ENCODE measurements at places on chromosomes 5 and 9. TPM values are rescaled to one million over a fixed set of nuclear protein-coding genes. Genes with fewer than 3 reads are reported as not detected.
A peak's percentile ranks its signal among the peaks of the same experiment; 100 is the strongest.

- DNase-seq, result no peak
- no peak overlapping the region for H3K27ac ChIP-seq
- no peaks in the 10 kb centered on the region for H3K36me3 ChIP-seq
- H3K27me3 ChIP-seq, result no peaks in the 10 kb centered on the region
- H3K4me1 ChIP-seq, result no peaks in the 10 kb centered on the region
Observed at GRCh38 chr5:158163451-158164295, 304.7 kb upstream of the CLINT1 start.

- no peak overlapping the region for H3K27ac ChIP-seq
- no peaks in the 10 kb centered on the region for H3K4me1 ChIP-seq
- no peaks in the 10 kb centered on the region for H3K36me3 ChIP-seq
- H3K27me3 ChIP-seq, result no peaks in the 10 kb centered on the region
- DNase-seq, result no peak
- H3K4me3 ChIP-seq, result no peak overlapping the region
Observed at GRCh38 chr5:16809010-16809394, 127.1 kb downstream of the MYO10 start.

GRCh38 chr5:52875827-52876226 is 88.1 kb downstream of the ITGA1 start:
- H3K4me1 ChIP-seq, result no peaks in the 10 kb centered on the region
- H3K36me3 ChIP-seq, result no peaks in the 10 kb centered on the region
- H3K4me3 ChIP-seq, result no peak overlapping the region
- no peak for DNase-seq
- peaks cover 29% of the 10 kb centered on the region for H3K27me3 ChIP-seq

The CDH18 gene
- not detected for total RNA-seq

GRCh38 chr9:37801287-37801850 is 772 bp downstream of the DCAF10 start:
- no peak for DNase-seq
- peaks cover 25% of the 10 kb centered on the region for H3K36me3 ChIP-seq
- H3K4me1 ChIP-seq, result peaks cover 32% of the 10 kb centered on the region

DNA sequence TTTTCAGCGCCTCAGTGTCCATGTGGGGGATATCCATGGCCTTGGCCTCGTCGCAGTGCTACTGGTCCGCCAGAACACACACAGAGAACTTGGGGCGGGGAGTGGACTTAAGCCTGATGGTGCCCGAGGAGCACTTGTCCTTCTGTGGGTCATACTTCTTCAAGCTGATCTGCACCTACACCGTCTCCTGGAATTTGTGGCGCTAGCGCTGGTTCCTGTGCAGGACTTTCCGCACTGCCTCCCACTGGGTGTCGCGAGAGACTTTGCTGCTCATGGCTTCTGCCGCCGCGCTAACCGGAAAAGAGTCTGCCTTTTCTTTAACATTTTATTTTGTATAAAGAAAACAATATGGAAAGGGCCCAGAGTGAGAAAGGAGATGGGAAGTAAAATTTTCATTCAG is 266.9 kb downstream of the COX7C start:
- no peaks in the 10 kb centered on the region for H3K4me1 ChIP-seq
- no peaks in the 10 kb centered on the region for H3K36me3 ChIP-seq
- no peak overlapping the region for H3K27ac ChIP-seq
- H3K27me3 ChIP-seq, result peaks cover 4% of the 10 kb centered on the region
- H3K4me3 ChIP-seq, result no peak overlapping the region
- DNase-seq, result no peak

The MEIKIN gene
- not detected for total RNA-seq

GRCh38 chr9:19229595-19230354 is 718 bp upstream of the DENND4C start:
- H3K36me3 ChIP-seq, result no peaks in the 10 kb centered on the region
- peaks cover 12% of the 10 kb centered on the region for H3K4me1 ChIP-seq
- DNase-seq, result peak; percentile 58
- no peaks in the 10 kb centered on the region for H3K27me3 ChIP-seq

DNA sequence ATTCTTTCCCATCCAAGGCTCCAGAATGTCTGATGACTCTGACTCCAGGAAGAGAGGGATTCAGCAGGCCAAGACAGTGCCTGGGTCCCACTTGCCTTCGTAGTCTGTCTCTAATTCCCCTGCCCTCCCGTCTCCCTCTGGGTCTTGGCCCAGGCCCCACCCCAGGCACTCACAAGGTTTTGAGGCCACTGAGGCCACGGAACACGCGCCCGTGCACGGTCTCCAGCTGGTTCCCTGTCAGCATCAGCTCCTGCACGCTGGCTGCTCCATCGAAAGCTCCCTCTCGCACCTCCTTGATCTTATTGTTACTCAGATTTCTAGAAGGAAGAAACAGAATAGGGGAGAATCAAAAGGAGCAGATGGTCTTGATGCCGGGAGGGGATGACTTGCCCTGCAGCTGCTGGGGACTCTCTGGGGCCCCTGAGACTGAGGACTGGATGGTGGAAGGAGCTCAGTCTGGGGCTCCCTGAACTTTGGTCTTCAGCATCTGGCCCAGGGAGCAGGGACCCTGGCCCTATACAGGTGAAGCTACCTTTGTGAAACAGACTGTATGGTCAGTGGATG is 174.6 kb upstream of the PANK3 start:
- H3K4me3 ChIP-seq, result no peak overlapping the region
- no peak for DNase-seq
- no peaks in the 10 kb centered on the region for H3K36me3 ChIP-seq
- H3K27ac ChIP-seq, result no peak overlapping the region

DNA sequence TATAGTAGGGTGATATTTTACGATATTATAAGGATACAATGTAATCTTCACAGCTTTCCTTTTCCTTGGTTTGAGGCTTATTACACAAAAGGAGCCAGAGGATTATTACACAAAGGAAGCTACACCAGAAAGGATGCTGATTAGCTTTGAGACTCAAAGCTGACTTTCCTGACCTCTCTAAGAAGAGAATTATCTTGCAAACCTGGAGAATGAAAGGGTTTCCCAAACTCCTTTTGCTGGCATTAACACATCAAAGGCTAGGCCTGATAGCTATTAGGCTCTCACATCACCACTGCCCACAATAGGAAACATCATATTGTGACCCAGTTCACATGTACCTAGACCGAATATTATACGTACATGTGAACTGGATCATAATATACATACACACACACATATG is 34.2 kb upstream of the CHD1 start:
- no peaks in the 10 kb centered on the region for H3K4me1 ChIP-seq
- DNase-seq, result no peak
- H3K4me3 ChIP-seq, result no peak overlapping the region

GRCh38 chr5:93246090-93246855 is 334.7 kb downstream of the NR2F1-AS1 start:
- no peak overlapping the region for H3K4me3 ChIP-seq
- DNase-seq, result no peak
- H3K27me3 ChIP-seq, result no peaks in the 10 kb centered on the region
- H3K4me1 ChIP-seq, result no peaks in the 10 kb centered on the region
- no peaks in the 10 kb centered on the region for H3K36me3 ChIP-seq

The NR3C1 gene
- 51.3 TPM for total RNA-seq

GRCh38 chr5:172079876-172080275 is 73.4 kb upstream of the FBXW11 start:
- H3K4me1 ChIP-seq, result peaks cover 13% of the 10 kb centered on the region
- H3K27ac ChIP-seq, result peak overlapping the region; percentile 67
- H3K27me3 ChIP-seq, result no peaks in the 10 kb centered on the region

The LIX1 gene
- total RNA-seq, result not detected

DNA sequence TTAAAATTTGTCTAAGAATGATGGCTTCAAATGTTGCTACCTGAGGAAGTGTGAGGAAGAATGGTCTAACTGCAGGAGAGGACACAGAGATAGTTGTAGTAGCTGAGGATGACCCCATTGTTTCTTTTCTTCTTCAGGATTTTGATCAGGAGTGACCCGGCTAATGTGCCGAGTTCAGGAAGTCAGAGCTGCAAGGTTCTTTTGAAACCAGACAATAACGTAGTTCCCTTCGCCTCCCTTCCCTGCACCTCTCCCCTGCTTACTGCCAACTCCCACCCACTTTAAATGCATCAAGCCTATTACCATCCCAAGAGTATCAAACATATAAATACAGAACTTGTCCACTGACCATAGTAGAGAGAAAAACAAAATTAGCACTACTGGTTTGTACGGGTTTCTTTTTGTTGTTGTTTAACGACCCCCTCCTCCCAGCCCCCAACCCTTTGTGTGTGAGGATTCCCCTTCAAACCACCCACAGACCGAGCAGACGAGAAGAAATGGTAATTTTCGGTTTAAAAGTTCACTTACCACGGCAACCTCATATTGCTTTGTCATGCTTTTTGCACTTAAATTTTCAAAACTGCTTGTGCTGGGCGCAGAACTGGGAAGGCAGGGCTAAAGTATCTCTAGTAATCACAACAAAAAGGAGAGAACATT is 23.5 kb upstream of the ELAVL2 start:
- no peak overlapping the region for H3K4me3 ChIP-seq
- no peaks in the 10 kb centered on the region for H3K4me1 ChIP-seq
- no peaks in the 10 kb centered on the region for H3K36me3 ChIP-seq
- H3K27ac ChIP-seq, result no peak overlapping the region
- peaks cover 7% of the 10 kb centered on the region for H3K27me3 ChIP-seq

The SHISAL2B gene
- total RNA-seq, result not detected

The FCN2 gene
- total RNA-seq, result not detected

The KIAA0825 gene
- 0.62 TPM for total RNA-seq

DNA sequence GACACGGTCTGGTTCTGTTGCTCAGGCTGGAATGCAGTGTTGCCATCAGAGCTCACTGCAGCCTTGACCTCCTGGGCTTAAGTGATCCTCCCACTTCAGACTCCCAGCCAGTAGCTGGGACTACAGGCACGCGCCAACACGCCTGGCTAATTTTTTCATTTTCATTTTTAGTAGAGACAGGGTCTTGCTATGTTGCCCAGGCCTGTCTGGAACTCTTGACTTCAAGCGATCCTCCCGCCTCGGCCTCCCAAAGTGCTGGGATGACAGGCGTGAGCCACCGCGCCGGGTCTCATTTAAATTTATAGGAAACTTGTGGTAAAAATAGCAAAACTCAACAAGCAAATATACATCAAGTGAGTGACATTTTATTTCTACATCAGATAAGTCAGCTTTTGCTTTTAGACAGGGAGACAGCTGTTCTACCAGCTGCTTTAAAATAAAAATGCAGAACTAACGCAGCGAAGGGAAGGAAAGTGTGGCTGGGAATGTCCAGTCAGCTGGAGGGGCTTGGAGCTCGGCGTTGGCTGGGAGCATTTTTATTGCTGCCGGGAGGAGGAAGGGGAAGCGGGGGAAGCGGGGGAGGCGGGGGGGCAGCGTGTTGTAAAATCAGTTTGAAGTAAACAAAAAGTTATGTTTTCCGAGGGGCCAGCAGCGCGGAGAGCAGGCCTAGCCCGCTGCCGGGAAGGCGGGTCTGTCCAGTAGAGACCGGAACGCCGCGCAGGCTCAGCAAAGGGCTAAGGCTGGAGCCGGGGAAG is 707 bp upstream of the ZFYVE16 start:
- H3K27ac ChIP-seq, result peak overlapping the region; percentile 99
- peak overlapping the region; percentile 95 for H3K4me3 ChIP-seq
- no peaks in the 10 kb centered on the region for H3K36me3 ChIP-seq
- H3K4me1 ChIP-seq, result peaks cover 20% of the 10 kb centered on the region

- H3K4me1 ChIP-seq, result no peaks in the 10 kb centered on the region
- no peaks in the 10 kb centered on the region for H3K36me3 ChIP-seq
- H3K4me3 ChIP-seq, result no peak overlapping the region
- DNase-seq, result no peak
- no peak overlapping the region for H3K27ac ChIP-seq
Observed at GRCh38 chr5:54095969-54096368, 214.4 kb downstream of the ARL15 start.

DNA sequence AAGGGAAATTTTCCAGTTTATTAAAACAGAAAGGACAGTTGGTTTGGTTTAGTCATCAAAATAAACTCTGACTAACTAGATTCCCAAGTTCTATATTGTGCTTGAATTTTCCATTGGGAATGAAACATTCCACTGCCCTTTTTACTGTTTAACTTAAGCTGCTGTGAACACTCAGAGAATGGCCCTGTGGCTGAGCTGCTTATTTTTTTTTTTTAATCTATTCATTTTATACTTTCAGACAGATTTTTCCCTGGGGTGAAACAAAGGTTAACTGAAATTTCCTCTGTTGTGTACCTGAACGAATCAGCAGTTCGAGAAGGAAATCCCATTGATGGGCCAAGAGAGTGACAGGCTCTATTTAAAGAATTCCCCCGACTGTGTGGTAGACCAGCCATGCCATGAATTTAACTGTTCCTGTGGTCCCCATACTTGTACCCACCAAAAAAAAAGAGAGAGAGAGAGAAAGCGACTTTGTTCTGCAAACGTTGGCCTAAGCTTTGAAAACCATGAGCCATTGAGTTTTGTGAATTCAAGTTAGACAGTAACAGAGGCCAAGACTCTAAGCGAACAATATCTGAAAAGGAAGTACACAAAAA is 138.7 kb upstream of the GRHPR start:
- DNase-seq, result no peak
- peaks cover 18% of the 10 kb centered on the region for H3K36me3 ChIP-seq
- peaks cover 9% of the 10 kb centered on the region for H3K4me1 ChIP-seq
- no peak overlapping the region for H3K4me3 ChIP-seq
- H3K27ac ChIP-seq, result peak overlapping the region; percentile 51

- H3K27me3 ChIP-seq, result peaks cover 55% of the 10 kb centered on the region
- H3K27ac ChIP-seq, result no peak overlapping the region
- H3K4me3 ChIP-seq, result no peak overlapping the region
- no peaks in the 10 kb centered on the region for H3K36me3 ChIP-seq
- no peaks in the 10 kb centered on the region for H3K4me1 ChIP-seq
- no peak for DNase-seq
Observed at GRCh38 chr9:126222363-126222834, 104.2 kb upstream of the MVB12B start.

The LNPEP gene
- 37.9 TPM for total RNA-seq

GRCh38 chr9:32928145-32928763 is 73.2 kb downstream of the APTX start:
- no peaks in the 10 kb centered on the region for H3K4me1 ChIP-seq
- H3K36me3 ChIP-seq, result no peaks in the 10 kb centered on the region
- H3K27me3 ChIP-seq, result peaks cover 8% of the 10 kb centered on the region

DNA sequence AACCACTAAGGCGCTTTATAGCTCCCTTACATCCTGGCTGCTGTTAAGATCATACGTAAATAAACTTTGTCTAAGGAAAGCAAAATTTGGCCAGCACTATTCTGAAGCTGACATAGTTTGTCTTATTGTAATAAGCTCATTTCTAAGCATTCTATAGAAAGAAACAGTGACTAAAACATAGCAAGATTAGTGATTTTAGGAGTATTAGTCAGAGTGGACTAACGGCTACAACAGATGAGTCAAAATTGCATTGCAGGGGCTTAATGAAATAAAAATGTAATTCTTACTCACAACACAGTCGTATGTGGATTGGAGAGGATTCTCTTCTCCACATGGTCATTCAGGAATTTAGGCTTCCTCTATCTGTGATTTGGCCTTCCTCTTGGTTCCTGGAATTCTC is 347.6 kb downstream of the GADD45G start:
- peaks cover 27% of the 10 kb centered on the region for H3K4me1 ChIP-seq
- no peaks in the 10 kb centered on the region for H3K27me3 ChIP-seq
- H3K4me3 ChIP-seq, result no peak overlapping the region
- peaks cover 4% of the 10 kb centered on the region for H3K36me3 ChIP-seq
